Endothelial cell (in vitro differentiated cells): ENCODE measurements at places on chromosomes 12 and 14.
A peak's percentile ranks its signal among the peaks of the same experiment; 100 is the strongest.

GRCh38 chr12:130398100-130398848 lies 60.6 kb downstream of the PIWIL1 start:
- H3K27me3 ChIP-seq = no peaks in the 10 kb centered on the region
- no peaks in the 10 kb centered on the region for H3K36me3 ChIP-seq
- no peaks in the 10 kb centered on the region for H3K4me1 ChIP-seq
- no peak overlapping the region for H3K27ac ChIP-seq
- H3K4me3 ChIP-seq = no peak overlapping the region
- no peak for DNase-seq

DNA sequence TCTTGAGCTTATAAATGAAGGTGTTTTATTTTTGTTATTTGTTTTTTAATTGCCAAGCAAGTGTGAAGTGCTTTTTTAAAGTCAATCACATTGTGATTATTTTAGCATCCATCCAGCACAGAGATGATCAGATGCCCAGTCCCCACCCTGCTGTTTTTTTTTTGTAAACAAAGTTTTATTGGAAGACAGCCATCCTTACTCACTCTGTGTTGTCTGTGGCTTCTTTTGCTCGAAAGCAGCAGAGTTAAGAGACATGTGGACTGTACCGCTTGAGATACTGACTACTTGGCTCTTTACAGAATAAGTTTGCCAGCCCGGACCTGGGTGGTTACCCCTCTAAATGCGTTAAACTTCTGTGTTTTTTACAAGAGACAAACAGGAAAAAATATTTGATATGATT lies 30.9 kb upstream of the AMN start:
- no peaks in the 10 kb centered on the region for H3K36me3 ChIP-seq
- no peak for DNase-seq
- no peak overlapping the region for H3K4me3 ChIP-seq

DNA sequence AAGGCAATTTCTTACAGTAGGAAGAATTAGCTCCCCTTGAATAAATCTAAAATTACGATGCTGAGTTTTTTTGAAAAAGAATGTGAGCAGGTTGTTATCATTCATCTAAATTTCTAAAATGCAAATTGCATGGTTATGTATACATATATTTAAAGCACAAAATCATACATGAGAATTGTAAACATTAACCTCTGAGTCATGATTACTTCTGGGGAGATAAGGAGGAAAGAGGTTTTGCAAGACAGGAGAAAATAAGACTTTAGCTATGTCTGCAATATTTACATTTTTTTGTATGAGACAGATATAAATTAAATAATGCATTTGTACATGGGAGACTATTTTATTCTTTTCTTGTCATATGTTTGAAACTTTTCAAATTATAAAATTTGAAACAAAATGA lies 72.2 kb downstream of the TSPAN8 start:
- no peaks in the 10 kb centered on the region for H3K36me3 ChIP-seq
- no peaks in the 10 kb centered on the region for H3K4me1 ChIP-seq
- H3K27ac ChIP-seq = no peak overlapping the region
- H3K4me3 ChIP-seq = no peak overlapping the region
- no peak for DNase-seq

GRCh38 chr12:41836416-41836815 lies 308.3 kb downstream of the GXYLT1 start:
- no peak overlapping the region for H3K4me3 ChIP-seq
- peaks cover 1% of the 10 kb centered on the region for H3K27me3 ChIP-seq
- DNase-seq = no peak
- H3K27ac ChIP-seq = no peak overlapping the region

GRCh38 chr12:2679068-2679815 lies 115.5 kb upstream of the FKBP4 start:
- DNase-seq = no peak
- H3K36me3 ChIP-seq = peaks cover 17% of the 10 kb centered on the region
- peaks cover 15% of the 10 kb centered on the region for H3K27me3 ChIP-seq

GRCh38 chr12:61523276-61523992 lies 736.8 kb upstream of the USP15 start:
- DNase-seq = no peak
- H3K4me3 ChIP-seq = no peak overlapping the region
- no peak overlapping the region for H3K27ac ChIP-seq

- peak overlapping the region; percentile 100 for H3K4me3 ChIP-seq
- DNase-seq = peak; percentile 36
- peak overlapping the region; percentile 89 for H3K27ac ChIP-seq
- peaks cover 27% of the 10 kb centered on the region for H3K4me1 ChIP-seq
- H3K27me3 ChIP-seq = peaks cover 6% of the 10 kb centered on the region
- H3K36me3 ChIP-seq = peaks cover 13% of the 10 kb centered on the region
Measured at GRCh38 chr12:56104815-56105608, 653 bp downstream of the PA2G4 start.

DNA sequence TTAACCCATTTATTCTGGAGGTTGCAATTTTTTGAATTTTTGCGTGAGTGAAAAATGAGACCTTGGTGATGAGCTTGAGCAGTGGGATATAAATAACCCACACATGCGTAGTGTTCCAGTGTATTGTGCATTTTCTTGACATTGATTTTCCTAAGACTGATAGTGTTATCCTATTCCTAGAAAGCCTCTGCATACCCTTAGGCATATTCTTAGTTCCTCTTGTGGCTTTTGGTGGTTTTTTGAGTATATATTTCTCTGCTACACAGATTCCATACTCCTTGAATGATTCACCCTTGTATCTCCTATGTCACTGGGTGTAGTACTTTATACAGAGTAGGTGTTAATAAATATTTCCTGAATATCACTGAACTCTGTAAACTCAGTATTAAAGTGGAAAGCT lies 363.4 kb upstream of the PDE3A start:
- no peaks in the 10 kb centered on the region for H3K27me3 ChIP-seq
- no peak overlapping the region for H3K27ac ChIP-seq
- no peak for DNase-seq
- H3K4me1 ChIP-seq = no peaks in the 10 kb centered on the region

DNA sequence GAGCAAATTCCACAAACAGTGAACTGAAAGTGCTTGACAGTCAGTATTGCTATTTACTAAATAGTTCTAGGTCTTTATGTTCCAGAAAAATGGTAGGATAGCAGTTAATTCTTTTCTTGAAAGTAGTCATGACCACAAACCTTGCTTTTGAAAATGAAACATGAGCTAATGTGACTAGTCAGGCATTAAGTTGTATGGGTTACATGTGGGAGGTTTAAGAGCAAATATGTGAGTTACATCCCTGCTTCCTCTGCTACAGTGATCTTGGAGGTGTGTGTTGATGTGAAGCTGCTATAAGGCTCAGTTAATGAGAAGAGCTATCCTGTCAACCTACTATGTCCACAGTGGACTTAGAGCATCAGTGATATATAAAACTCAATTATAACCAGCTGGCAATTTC lies 741.6 kb downstream of the FSCB start:
- H3K4me3 ChIP-seq = no peak overlapping the region
- no peaks in the 10 kb centered on the region for H3K4me1 ChIP-seq
- no peaks in the 10 kb centered on the region for H3K36me3 ChIP-seq
- no peak overlapping the region for H3K27ac ChIP-seq
- H3K27me3 ChIP-seq = no peaks in the 10 kb centered on the region
- no peak for DNase-seq

- DNase-seq = no peak
- peaks cover 7% of the 10 kb centered on the region for H3K27me3 ChIP-seq
- peaks cover 27% of the 10 kb centered on the region for H3K4me1 ChIP-seq
- H3K27ac ChIP-seq = no peak overlapping the region
- H3K4me3 ChIP-seq = no peak overlapping the region
Measured at GRCh38 chr14:100303925-100304324, 2.3 kb downstream of the SLC25A29 start.

GRCh38 chr14:74203639-74204038 lies 35.6 kb upstream of the VSX2 start:
- H3K4me1 ChIP-seq = peaks cover 19% of the 10 kb centered on the region
- H3K36me3 ChIP-seq = no peaks in the 10 kb centered on the region
- H3K27me3 ChIP-seq = no peaks in the 10 kb centered on the region

DNA sequence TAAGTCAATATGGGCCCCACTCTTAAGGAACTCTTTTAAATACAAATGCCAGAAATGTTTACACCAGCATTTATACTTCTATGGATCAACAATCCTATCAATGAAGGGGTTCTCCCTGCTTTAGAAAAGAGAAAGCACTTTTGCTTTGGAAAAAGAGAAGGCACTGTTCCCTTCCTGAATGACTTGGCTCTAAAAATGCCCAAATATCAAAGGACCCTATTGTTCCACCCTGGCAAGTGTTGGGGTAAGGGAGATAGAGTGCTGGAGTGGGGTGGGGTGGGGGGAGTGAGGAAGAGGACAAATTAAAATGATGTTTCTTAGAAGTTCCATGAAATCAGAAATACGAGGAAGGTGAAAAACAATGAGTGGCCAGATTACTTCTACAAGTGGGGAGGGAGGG lies 131.6 kb upstream of the GRIN2B start:
- H3K4me3 ChIP-seq = no peak overlapping the region
- no peak for DNase-seq
- H3K27ac ChIP-seq = no peak overlapping the region

DNA sequence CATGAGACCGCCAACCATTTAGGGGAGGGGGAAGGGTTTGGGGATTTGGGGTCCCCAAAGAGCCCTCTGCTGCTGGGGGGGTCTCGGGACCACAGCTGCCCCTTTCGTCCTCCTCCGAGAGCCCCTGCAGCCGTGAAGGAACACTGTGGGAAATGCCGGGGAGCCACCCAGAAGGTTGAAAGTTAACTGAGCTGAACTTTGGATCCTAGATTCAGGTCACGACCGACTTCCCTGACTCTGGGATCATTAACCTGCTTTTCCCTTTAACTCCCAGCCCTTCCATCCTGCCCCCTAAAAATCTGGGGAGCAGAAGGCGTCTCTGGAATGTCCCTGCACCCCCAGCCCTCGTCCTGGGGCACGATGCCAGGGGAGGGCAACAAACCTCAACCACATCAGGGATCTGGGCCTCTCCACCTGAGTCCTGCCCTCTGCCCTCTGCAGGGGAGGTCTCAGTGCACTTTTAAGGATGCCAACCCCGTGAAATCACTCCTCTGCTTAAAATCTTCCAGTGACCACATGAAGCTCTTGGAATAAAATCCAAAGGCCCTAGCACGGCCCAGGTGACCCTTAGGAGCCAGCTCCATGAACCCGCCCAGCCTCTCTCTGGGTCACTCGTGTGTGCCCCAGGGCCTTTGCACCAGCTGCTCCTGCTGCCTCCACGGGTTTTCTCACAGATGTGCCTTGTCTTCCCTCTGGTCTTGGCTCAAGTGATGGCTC lies 95.0 kb downstream of the RFLNA start:
- peak overlapping the region; percentile 72 for H3K27ac ChIP-seq
- H3K36me3 ChIP-seq = peaks cover 4% of the 10 kb centered on the region
- no peak for DNase-seq
- H3K4me3 ChIP-seq = no peak overlapping the region
- H3K4me1 ChIP-seq = peaks cover 18% of the 10 kb centered on the region

DNA sequence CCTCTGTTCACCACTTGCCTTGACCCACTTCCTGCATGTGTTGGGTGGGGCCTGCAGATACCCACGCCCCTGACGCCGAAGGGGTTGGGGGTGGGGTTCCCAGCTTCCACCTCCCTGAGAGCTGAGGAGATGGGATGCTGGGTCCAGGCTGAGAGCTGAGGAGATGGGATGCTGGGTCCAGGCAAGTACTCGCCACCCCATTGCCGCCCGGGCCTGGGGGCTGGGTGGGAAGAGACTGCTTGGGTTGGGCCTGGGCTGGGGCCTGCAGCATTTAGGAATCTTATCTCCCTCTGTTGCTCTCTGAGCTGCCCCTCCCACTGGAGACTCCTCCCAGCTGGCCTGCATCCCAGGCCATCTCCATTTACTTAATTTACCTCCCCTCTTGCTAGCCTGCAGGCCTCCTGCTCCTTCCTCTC lies 17.4 kb downstream of the TEAD4 start:
- H3K36me3 ChIP-seq = peaks cover 40% of the 10 kb centered on the region
- no peak overlapping the region for H3K27ac ChIP-seq
- H3K4me3 ChIP-seq = no peak overlapping the region
- H3K27me3 ChIP-seq = peaks cover 12% of the 10 kb centered on the region

DNA sequence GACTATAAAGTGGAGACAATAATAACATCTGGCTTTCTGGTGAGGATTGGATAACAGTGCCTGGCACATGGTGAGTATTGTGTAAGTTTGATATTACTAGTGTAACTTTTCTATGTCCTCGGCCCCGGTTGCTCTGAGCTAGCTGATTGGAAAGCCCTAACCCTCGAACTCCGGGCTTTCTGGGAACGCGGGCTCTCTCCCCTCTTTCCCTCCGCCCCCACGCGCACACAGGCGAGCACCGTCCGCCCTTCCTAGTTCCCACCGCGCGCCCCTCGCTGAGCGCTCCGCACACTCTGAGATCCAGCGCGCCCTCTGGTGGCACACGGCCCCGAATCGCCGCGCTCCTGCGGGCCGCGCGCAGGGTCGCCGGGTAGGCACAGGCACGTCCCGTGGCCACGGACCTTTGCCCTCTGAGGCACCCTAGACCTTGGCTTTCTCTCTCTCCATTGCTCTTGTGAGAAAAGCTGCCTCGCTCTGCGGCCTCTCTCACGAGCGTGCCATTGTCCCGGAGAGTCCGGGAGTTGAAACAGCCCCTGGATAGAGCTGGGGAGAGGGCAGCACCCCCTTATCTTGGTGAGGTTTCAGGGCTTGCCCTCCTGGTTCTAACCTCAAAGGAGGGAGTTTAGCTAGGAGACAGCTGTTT lies 23.2 kb upstream of the ESRRB start:
- H3K4me1 ChIP-seq = peaks cover 15% of the 10 kb centered on the region
- no peak overlapping the region for H3K4me3 ChIP-seq
- H3K27ac ChIP-seq = no peak overlapping the region
- peak; percentile 89 for DNase-seq
